RKO (cell line): ENCODE measurements at places on chromosomes 7 and 10.

DNA sequence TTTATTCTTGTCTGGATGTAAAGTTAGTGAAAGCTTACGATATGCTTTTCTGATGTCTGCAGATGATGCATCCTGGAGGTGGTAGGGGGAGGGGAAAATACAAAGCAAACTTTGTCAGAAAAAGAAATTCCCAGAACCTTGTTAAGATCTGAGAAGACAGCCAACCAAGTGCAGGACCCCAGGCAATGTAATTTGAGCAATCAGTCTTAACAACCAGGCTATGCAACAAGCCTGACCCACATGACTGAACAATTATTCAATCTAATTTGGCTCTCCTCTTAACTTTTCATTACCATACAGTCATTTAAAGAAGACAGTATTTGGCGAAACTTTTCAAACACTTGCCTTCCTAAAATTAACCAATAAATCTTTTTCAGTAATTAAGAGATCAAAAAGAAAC lies 74.5 kb downstream of the DNAJC1 start:
- DNase-seq, result no peak

DNA sequence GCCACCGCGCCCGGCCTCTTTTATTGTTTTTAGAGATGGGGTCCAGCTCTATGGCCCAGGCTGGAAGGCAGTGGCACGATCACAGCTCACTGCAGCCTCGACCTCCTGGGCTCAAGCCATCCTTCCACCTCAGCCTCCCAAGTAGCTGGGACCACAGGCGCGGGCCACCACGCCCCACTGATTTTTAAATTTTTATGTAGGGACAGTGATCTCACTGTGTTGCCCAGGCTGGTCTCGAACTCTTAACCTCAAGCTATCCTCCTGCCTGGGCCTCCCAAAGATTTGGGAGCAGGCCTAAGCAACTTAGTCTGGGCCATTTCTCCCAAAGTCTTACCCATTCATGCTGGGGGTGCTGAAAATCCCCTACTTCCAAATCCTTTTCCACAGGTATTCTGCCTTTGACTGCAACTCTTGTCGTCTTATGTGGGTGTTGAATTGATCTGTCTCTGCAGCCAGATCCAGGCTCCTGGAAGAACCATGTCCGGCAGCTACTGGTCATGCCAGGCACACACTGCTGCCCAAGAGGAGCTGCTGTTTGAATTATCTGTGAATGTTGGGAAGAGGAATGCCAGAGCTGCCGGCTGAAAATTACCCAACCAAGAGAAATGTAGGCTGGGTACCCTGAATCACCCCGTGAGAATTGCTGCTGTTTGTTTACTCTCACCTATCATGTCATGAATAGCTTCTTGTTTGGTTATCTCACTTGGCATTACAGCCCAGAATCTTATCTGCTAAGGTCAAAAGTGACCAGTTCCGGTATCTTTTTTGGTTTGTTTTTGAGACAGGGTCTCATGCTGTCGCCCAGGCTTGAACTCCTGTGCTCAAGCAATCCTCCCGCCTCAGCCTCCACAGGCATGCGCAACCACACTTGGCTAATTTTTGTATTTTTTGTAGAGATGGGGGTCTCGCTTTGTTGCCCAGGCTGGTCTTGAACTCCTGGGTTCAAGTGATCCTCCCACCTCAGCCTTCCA lies 1.1 kb downstream of the ZDHHC4 start:
- DNase-seq, result no peak

GRCh38 chr10:80538481-80539185 lies 931 bp downstream of the SH2D4B start:
- no peak for DNase-seq

- DNase-seq, result no peak
Observed at GRCh38 chr7:149297034-149297755, 35.2 kb downstream of the ZNF783 start.

DNA sequence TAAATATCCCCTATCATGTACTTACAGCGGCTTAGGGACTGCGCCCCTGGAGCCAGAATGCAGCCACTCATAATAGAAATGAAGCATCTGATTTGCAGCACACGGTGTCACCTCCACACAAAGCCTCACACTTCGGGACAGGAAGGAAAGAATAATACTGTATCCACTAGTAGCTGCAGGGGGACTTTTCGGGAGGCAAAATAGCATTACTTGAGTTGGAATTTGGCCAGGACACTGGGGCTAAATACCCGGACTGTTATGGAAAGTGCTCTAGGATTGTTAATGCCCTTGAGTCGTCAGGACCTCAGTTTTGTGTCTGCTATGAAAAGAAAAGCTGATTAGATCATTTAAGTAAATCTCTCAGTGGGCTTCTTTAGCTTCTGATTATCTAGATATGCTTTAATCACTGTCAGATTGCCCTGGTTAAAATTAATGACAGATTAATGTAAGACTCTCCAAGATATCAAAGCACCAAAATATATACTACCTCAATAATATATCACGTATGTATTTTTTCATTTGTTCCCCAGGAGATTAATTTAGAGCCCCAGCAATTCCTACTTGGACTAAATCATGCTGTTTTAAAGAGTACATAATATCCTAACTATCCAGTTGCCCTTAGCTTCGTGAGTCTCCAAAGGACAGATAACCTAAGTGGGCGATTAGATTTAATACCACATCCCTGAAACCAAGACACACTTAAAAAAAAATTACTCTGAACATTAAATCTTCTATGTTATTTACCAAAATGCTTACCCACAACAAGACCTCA lies 173.0 kb upstream of the NEBL start:
- no peak for DNase-seq

GRCh38 chr10:126903656-126904360 lies 1.4 kb upstream of the DOCK1 start:
- no peak for DNase-seq

- DNase-seq, result no peak
Observed at GRCh38 chr10:103282961-103283360, 6.0 kb downstream of the INA start.

DNA sequence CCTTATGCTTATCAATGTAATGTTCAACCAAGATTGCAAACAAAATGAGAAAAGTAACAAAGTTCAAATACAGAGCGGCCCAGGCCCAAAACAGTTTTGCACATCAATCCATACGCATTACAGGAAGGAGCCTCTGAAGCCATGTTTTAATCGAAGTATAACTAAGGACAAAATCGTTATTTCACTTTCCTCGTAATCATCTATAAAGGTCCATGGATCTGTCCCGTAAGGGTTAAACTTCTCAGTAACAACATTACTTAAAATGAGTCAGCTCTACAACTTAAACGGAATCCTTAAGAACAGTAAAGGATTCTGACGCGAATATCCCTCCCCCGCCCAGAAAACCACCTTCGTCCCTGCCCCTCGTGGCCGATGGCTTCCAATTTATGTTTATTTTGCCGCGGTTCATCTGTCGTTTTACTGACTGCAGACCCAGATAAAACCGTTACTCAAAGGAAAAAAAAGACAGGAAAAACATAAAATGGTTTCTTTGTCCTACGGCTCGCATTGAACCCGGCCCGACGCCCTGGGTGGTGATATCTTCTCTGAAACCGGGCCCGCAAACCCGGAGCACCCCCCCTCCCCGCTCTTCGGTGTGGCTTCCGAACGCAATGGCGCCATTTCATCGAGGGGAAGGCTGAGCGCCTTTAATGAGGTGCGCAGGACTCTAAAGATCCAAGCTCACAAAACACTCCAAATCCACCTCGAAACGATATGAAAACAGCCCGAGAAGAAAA lies 1.1 kb downstream of the HNRNPA2B1 start:
- DNase-seq, result peak; percentile 74

GRCh38 chr10:72106154-72106849 lies 18.0 kb upstream of the SPOCK2 start:
- no peak for DNase-seq

GRCh38 chr7:114530057-114530611 lies 115.5 kb downstream of the FOXP2 start:
- DNase-seq, result no peak

DNA sequence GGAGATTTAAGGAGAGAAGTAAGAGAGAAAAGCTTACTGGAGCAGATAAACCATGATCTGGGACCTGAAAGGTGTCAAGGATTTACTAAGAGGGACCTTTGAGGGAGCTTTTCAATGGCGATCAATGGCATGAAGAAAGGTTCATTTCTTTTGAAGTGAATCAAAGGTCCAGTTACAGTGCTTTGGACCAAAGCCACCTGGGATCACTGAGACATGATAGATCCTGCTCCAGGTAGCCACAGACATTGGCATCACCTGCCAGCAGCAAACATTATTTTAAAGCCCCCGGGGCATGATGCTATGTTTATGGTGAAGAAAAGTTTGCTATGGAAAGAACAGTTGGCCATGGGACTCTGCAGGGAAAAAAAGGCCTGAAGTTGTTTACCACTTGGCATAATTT lies 109.4 kb downstream of the SLC25A13 start:
- DNase-seq, result no peak
